Pulmonary artery endothelial cell (primary cell): ENCODE measurements at places on chromosomes 3 and 15. TPM values are rescaled to one million over a fixed set of nuclear protein-coding genes. Genes with fewer than 3 reads are reported as not detected.

Gene FGD5
- total RNA-seq, result 79.7 and 84.3 TPM in 2 replicates

DNA sequence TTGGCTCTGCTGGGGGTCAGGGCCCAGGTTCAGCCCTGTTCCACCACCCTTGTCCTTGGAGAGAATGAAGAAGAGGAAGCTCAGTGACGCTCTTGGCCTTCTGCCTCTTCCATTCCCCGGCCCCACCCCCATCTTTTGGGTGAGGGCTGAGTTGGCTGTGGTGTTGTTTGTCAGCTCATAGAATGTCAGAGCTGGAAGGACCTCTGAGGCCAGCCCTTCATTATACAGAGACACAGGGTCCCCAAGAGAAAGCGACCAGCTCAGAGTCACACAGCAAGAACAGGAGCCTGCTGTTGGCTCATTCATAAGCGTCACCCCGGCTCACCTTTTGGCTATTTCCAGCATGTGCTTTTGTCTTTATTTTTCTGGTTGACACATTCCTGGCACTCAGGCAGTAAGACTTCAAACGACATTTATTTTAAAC, 68.2 kb downstream of the AAGAB start:
- DNase-seq, result no peak

Gene GASK1A
- total RNA-seq, result under 0.01 and 0.04 TPM in 2 replicates

Gene GPR62
- 0.07 TPM in 2 replicates for total RNA-seq

GRCh38 chr3:168933614-168934013, 729.9 kb downstream of the MECOM start:
- DNase-seq, result no peak

GRCh38 chr3:122146466-122146865, 37.0 kb upstream of the CASR start:
- no peak for DNase-seq

GRCh38 chr3:130528120-130528519, 11.1 kb downstream of the COL6A6 start:
- DNase-seq, result no peak
